ENCODE measurements at places on chromosomes 1 and 21.

GRCh38 chr21:26506956-26507355 is 66.1 kb downstream of the CYYR1 start:
- DNase-seq: peak; percentile 74

DNA sequence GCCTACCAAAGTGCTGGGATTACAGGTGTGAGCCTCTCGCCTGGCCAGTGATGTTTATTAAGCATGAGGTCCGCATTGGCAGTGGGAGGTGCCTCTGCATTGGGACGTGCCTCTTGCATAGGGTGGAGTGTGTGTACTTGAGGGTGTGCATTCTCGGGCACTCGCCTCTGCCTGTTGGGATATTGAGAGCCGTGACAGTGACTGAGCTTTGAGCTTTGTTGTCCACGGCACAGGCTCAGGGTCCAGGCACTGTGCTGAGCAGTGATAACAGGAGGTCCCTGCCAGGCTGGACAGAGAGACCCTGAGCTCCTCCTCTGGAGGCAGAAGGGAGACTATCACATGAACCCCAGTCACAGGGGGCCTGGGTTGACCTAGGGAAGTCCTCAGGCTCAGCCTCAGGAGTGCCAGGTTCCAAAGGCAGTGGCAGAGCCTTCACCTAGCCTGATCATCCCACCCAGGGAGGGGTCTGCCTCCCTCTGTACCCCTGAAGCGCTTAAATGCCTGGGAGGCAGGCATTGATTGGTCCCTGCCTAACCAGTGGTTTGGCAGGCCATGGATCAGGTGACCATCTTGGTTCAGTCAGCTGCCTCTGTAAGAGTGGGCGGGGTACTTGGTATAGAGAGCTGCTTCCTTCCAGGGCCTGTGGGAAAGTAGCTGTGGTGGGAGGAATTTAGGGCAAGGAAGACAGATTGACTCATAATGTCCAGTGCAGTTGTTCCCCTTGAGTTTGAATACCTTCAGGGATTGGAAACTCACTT is 213.8 kb upstream of the TMEM51 start:
- DNase-seq: peak; percentile 80

GRCh38 chr21:38470755-38471154 is 27.5 kb downstream of the ERG start:
- peak; percentile 49 for DNase-seq

DNA sequence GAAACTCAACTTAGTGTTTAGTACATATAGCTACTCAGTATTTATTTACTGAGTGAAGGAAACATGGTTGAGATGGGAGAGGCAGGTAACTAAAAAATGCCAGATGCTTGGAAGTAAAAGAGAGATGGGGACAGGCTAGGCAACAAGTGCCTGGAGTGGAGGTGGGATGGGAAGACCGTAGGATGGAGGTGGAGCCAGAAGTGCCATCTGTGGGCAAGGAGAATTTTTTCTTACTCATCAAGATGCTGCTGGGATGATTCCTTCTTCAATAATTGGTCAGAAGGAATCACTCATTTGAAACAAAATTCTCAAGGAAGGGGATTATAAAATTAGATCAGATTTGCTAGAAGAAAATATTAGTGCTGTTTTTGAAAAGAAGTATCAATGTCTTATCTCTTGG is 72.9 kb downstream of the IFI44 start:
- peak; percentile 79 for DNase-seq

- no peak for DNase-seq
Observed at GRCh38 chr1:33057095-33057494, 20.4 kb upstream of the AK2 start.

- no peak for DNase-seq
Observed at GRCh38 chr1:64864018-64864940, 102.1 kb downstream of the JAK1 start.

- peak; percentile 80 for DNase-seq
Observed at GRCh38 chr1:86833461-86834215, 80.3 kb downstream of the SELENOF start.

DNA sequence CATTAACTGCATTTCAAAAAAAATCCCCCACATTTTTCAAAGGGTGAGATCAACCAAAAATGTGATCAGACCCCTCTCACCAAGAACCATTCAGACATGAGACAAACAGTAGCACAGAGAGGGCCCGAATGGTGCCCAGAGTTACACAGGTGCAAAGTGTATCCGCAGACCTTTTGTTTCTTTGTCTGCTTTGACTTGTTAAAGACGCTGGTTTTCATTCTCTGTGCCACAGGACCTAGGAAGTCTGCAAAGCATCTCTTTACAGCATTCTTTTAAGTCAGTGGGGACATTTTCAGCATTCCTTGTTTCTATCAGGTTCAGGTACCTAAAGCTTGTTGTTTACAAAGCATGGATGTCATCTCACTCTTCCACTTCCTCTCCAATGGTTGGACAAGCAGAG is 87.2 kb upstream of the MAP1LC3C start:
- no peak for DNase-seq

GRCh38 chr1:29682919-29683295 is 446.6 kb downstream of the PTPRU start:
- DNase-seq: no peak

GRCh38 chr1:39925721-39926342 is 24.1 kb upstream of the MYCL start:
- DNase-seq: peak; percentile 52

GRCh38 chr1:58996341-58997059 is 212.7 kb upstream of the JUN start:
- no peak for DNase-seq

DNA sequence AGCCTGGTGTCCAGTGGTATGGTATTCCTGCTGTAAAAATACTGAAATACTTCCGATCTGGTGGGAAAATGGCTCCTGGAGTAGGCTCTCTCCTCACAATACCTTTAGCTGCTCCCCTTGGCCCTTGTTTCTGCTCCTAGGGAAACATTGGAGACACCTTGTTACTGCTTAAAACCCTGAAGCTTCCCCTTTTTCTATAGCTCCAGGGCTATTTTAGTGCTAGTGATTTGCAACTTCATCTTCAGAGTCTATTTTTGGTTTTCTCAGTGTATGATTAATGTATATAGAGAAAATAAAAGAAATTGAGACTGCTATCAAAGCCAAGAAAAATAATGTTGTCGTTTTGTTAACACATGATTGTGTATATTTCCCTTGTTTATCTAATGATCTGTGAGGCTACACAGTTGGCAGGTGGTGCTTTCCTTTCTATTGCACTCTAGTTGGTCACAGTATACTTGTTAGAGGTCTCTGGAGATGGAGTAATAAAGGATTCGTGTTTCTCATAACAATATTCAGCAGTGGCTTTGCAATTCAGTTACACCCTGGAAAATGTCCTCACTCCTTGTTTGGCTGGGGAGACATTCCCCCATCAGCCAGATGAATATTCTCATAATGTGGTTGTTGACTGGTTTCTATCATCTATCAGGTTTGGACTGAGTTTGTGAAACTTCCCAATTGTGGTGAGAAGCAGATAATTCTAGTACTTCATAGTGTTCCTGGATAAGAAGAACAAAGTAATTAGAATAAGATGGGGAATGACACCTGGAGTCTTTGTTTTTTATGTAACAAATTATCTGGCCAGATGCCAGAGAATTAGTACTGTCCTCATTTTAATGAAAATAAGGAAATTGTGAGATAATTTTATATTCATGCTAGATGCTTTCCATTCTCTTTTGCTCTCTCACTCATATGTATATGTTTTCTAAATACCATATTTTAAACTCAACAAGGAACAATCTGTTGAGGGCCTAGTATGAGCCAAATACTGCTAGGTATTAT is 44.8 kb upstream of the CACYBP start:
- no peak for DNase-seq

DNA sequence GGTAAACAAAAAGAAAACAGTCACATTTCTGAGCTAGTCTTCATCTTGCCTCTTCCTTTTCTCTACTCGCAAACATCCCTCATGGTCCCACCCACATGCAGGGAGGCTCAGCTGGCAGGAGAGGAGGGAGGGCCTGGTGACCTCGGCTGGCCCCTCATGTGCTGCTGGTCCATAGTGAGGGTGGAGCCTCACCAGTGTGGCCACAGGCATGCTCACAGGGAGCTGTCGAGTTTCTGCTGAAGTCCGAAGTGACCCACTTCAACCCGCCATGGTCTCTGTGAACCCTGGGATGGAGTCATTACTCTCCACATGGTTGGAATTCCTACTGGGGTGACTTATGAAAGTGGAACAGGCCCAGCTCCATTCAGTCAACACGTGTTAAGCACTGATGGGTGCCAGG is 253.4 kb downstream of the RHOU start:
- no peak for DNase-seq

GRCh38 chr1:165080253-165080896 is 276.1 kb downstream of the LMX1A start:
- DNase-seq: peak; percentile 2

DNA sequence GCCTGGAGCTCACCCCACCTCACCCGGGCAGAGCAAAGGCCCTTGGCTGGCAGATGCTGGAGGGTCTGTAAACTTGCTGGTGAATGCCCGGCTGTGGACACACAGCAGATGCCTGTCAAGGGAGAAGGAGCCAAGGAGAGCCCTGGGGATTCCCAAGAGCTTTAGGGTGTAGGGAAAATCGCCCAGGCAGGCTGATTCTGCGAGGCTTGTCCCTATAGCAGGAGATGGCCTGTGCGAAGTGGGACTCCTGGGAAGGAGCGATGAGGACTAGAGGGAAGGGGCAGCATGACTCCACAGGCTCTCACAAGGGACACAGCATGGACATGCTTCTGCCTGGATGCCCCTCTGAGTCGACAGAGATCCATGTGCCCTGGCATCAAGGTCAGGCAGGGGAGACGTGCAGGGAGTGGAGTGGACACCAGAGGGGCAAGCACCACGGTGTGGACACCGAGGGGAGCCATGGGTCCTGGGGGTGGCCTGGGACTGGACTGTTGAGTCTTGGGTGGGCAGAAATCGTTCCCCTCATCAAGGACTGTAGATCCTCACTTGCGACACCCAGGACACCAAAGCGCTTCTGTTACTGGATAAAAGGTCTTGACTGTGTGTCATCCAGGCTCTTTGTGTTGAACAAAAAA is 71.4 kb upstream of the ABCG1 start:
- DNase-seq: no peak

GRCh38 chr1:75330624-75331023 is 196.4 kb downstream of the LHX8 start:
- DNase-seq: peak; percentile 2

All from fibroblast of skin of right biceps (primary cell).